ENCODE measurements at places on chromosomes 6 and 20. TPM values are rescaled to one million over a fixed set of nuclear protein-coding genes. Genes with fewer than 3 reads are reported as not detected.
A peak's percentile ranks its signal among the peaks of the same experiment; 100 is the strongest.

DNA sequence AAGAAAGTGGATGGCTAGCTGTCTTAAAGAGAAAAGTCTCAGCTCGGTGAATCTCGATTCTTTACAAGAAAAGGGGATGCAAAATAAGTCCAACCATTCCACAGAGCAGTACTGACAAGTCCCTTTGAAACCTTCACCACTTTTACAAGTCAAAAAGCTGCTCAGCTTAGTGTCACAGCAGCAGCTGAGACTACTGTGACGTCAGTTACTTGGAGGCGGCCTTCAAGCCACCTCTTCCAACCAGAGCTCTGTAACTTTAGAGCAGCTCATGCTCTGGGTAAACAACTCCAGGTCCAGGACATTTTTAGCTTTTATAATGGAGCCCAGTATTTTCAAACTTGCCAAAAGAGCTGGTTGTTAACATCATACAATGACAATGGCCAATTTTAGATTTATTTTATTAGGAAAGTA, at the start of gene KIAA0408:
Gene KIAA0408 (minus strand): TSS at position 159 of the 411 bp plus-strand sequence. CDS start 5,408 bp downstream, outside the sequence.
- peaks cover 33% of the 10 kb centered on the region for H3K4me1 ChIP-seq
- DNase-seq = peak; percentile 25
- H3K27me3 ChIP-seq = peaks cover 2% of the 10 kb centered on the region
- no peaks in the 10 kb centered on the region for H3K36me3 ChIP-seq
- peak within 1 kb of the TSS; percentile 61 for H3K4me3 ChIP-seq

SIRPB2 gene
- total RNA-seq = not detected

NCOA6 gene
- total RNA-seq = 45.6 TPM

DNA sequence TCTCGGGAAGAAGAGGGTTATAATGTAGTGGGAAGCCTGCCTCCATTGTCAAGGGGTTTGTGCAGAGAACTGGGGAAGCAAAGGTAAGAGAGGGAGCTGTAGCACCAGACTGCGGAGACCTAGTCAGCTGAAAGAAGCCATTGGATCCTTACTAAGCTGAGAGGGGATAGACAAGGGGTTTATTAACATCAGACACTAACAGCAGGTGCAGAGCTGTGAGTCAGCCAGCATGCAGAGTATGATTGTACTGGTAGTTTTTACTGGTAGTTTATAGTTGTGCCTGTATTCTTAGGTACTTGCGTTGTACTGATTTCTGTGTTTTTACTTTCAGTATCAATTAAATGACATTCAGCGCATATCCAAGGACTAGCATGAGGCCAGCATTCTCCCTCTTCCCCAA, 17.8 kb upstream of the COL19A1 start:
- no peaks in the 10 kb centered on the region for H3K36me3 ChIP-seq
- no peak for DNase-seq
- H3K27ac ChIP-seq = no peak overlapping the region
- H3K4me3 ChIP-seq = no peak overlapping the region
- no peaks in the 10 kb centered on the region for H3K27me3 ChIP-seq

DNA sequence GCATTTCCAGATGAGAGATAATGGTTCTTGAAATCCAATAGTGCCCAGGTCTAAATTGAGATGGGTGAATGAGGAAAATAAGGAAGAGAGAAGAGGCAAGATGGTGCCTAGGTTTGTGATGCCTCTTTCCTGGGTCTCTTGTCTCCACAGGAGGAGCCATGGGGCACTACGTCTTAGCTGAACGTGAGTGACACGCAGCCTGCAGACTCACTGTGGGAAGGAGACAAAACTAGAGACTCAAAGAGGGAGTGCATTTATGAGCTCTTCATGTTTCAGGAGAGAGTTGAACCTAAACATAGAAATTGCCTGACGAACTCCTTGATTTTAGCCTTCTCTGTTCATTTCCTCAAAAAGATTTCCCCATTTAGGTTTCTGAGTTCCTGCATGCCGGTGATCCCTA, 6.8 kb downstream of the HFE start:
- no peaks in the 10 kb centered on the region for H3K36me3 ChIP-seq
- no peaks in the 10 kb centered on the region for H3K27me3 ChIP-seq
- H3K27ac ChIP-seq = no peak overlapping the region
- DNase-seq = no peak
- no peaks in the 10 kb centered on the region for H3K4me1 ChIP-seq
- no peak overlapping the region for H3K4me3 ChIP-seq

GSTA3 gene
- not detected for total RNA-seq

SLC22A2 gene
- total RNA-seq = not detected

GRCh38 chr20:57215826-57216471, 50.5 kb downstream of the BMP7 start:
- DNase-seq = no peak
- no peak overlapping the region for H3K4me3 ChIP-seq
- H3K4me1 ChIP-seq = peaks cover 9% of the 10 kb centered on the region
- H3K27ac ChIP-seq = no peak overlapping the region
- peaks cover 7% of the 10 kb centered on the region for H3K27me3 ChIP-seq
- no peaks in the 10 kb centered on the region for H3K36me3 ChIP-seq

DNA sequence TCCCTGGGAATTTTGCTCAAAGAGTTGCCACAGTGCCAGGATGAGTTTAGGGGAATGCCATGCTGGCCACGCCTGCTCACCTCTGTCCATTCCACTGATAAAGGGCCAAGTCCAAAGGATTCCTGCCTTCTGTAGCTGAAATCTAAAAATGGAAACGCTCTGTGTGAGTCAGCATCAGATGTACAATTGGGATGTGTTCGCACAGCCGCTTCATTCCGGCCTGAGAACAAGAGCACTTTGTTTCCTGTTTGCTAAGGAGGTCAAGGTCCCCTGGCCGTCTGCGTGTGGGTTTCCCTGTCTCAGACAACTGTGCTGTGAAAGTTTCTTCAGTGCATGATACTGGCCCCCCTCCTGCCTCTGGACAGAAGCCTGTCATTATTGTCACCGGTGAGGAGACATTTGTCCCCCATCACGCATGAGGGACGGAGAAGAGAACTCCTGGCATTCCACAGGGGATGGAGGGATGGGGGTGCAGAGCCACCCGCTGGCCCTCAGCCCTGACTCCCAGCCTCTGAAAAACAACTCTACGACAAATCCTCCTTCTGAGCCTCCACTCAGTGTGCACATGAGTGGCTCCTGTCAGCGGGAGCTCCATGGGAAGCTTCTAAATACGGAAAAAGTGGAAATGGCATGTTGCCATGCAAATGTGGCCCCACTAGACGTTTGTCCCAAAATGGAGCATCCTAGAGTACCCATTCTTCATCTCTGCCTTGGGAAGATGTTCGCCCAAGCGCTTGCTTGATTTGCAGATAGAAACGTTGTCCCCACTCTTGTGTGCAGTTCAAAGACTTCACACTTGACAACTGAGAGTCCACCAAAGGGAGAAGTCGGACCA, 143.5 kb upstream of the AFDN start:
- DNase-seq = no peak
- H3K27ac ChIP-seq = no peak overlapping the region
- H3K36me3 ChIP-seq = peaks cover 6% of the 10 kb centered on the region
- H3K27me3 ChIP-seq = peaks cover 11% of the 10 kb centered on the region
- no peak overlapping the region for H3K4me3 ChIP-seq
- H3K4me1 ChIP-seq = peaks cover 44% of the 10 kb centered on the region

DNA sequence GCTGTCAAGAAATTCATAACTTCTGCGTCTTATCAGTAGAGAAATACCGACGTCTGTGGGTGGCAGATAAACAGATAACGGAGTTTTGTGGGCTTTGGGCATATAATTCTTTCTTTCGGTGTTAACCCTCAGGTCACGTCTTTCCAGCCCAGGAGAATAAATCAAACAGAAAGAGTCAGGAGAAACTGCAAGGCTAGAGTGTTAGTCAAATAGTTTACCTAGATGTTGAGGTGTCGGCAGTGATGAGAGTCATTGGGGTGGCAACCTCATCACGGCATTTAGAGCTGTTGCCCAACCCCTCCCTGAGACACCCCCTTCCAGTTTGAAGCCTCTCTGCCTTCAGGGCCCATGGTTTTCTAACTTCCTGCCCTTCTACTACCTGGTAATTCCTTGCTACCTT, 49.5 kb downstream of the ADTRP start:
- H3K27ac ChIP-seq = no peak overlapping the region
- no peak overlapping the region for H3K4me3 ChIP-seq
- H3K27me3 ChIP-seq = peaks cover 2% of the 10 kb centered on the region

SRMS gene
- total RNA-seq = not detected

CST1 gene
- total RNA-seq = not detected

DNA sequence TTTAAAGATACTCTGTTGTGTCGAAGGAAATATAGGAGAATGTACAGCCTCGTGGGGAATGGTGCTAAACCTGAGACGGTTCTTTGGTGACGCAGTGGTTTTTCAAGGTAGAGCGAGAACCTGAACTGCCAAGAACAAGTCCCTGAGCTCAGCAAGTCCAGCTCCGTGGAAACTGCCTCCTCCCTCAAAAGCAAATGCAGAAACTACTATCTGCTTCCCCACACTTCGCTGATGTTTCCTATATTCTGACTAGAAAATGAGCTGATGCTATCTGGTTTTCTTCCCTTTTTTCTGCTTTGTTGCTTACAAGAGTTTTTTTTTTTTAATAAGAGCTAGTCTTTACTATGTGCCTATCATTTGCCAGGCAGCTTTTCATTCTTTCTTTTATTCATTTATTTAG, 85.3 kb upstream of the LY86 start:
- H3K27me3 ChIP-seq = peaks cover 2% of the 10 kb centered on the region
- no peaks in the 10 kb centered on the region for H3K36me3 ChIP-seq
- H3K27ac ChIP-seq = no peak overlapping the region

PHACTR3 gene
- 37.0 TPM for total RNA-seq

- no peaks in the 10 kb centered on the region for H3K36me3 ChIP-seq
- no peak overlapping the region for H3K4me3 ChIP-seq
- no peak for DNase-seq
- no peak overlapping the region for H3K27ac ChIP-seq
Observed at GRCh38 chr6:124393536-124393935, 568.7 kb upstream of the RNF217 start.

- no peaks in the 10 kb centered on the region for H3K36me3 ChIP-seq
- H3K27ac ChIP-seq = no peak overlapping the region
Observed at GRCh38 chr6:166768761-166769160, 141.7 kb upstream of the RPS6KA2 start.

MAPK13 gene
- total RNA-seq = 4.2 TPM

DNA sequence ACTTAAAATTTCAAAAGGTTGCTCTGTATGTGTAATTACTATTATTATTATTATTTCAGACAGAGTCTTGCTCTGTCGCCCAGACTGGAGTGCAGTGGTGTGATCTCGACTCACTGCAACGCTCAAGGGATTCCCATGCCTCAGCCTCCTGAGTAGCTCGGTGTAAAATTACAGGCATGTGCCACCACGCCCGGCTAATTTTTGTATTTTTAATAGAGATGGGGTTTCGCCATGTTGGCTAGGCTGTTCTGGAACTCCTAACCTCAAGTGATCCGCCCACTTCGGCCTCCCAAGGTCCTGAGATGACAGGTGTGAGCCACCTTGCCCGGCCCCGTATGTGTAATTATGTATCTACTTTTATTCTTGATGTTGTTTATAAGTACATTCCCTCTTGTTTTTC, 65.3 kb upstream of the ZNF217 start:
- H3K27ac ChIP-seq = no peak overlapping the region
- H3K27me3 ChIP-seq = no peaks in the 10 kb centered on the region
- no peaks in the 10 kb centered on the region for H3K36me3 ChIP-seq
- no peak overlapping the region for H3K4me3 ChIP-seq

CALHM5 gene
- 0.10 TPM for total RNA-seq

DNA sequence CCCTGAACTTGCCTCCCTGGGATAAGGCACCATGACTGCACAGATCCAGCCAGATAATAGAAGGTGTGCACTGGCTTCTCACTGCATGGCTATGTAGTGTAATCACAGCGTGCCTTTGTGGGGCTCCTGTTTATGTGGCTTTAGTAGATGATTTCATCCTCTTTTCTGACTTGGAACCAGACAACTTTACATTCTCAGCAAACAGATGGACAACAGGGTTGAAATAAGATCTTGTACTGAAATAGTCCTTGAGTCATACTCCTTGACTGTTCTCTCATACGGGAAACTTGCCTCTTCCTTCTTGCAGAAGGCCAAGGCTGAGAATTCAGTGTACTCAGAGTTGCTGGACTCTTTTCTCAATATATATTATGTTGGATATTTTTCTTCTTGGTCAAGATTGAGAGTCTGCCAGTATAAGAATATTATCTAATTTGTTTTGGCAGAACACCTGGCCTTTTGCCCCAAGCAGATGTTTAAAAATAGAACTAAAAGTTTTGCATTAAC, 25.0 kb upstream of the RNF144B start:
- no peak for DNase-seq
- H3K4me1 ChIP-seq = no peaks in the 10 kb centered on the region
- H3K27ac ChIP-seq = no peak overlapping the region
- H3K4me3 ChIP-seq = no peak overlapping the region
- H3K36me3 ChIP-seq = peaks cover 18% of the 10 kb centered on the region

GRCh38 chr6:89122625-89123024, 4.8 kb upstream of the SRSF12 start:
- peaks cover 8% of the 10 kb centered on the region for H3K27me3 ChIP-seq
- H3K27ac ChIP-seq = no peak overlapping the region
- no peak overlapping the region for H3K4me3 ChIP-seq
- no peaks in the 10 kb centered on the region for H3K36me3 ChIP-seq
- no peak for DNase-seq

ADGRF4 gene
- not detected for total RNA-seq

DNA sequence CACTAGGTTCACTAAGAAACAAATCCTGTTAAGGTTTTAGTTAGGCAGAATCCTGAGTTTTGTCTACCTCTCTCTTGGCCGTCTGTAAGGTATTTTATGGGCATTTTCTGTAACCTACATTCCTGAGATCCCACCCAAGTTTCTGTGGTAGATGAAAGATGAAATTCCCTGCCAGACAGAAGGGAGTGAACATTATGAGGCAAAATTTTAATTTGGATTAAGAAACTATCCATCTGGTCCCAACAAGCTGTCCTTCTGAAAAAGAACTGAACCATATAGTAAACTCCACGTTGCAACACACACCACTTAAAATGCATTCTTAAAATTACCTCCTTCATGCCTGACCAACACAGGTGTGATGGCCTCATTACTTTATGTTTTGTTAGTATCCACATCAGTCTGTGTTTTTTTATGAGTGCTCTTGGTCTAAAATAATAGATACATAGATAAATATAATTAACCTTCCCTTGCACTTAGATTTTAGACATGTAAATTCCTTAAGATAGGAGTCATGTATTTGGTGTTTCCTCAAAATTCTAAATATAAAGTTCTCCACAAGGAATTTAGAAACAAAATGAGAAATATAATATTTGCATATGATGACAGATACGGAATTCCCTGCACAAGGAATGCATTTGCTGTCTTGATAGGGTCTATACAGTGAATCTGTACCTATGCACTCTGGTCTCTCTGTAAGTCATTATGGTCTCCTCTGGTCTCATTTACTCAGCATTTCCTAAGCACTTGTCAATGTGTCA, 86.5 kb downstream of the CHD6 start:
- peaks cover 6% of the 10 kb centered on the region for H3K4me1 ChIP-seq
- no peak overlapping the region for H3K27ac ChIP-seq
- H3K27me3 ChIP-seq = no peaks in the 10 kb centered on the region
- H3K4me3 ChIP-seq = no peak overlapping the region
- H3K36me3 ChIP-seq = peaks cover 4% of the 10 kb centered on the region

- H3K27ac ChIP-seq = peak within 1 kb of the TSS; percentile 57
- H3K27me3 ChIP-seq = peaks cover 12% of the 10 kb centered on the region
- peak within 1 kb of the TSS; percentile 90 for H3K4me3 ChIP-seq
Observed at GRCh38 chr20:5001174-5002076, at the start of gene SLC23A2. Gene SLC23A2, minus strand, starts transcription at chr20:5001510. Its CDS starts 68,948 bp downstream, at chr20:4932562.
